ENCODE measurements at places on chromosomes 1 and 21. TPM values are rescaled to one million over a fixed set of nuclear protein-coding genes. Genes with fewer than 3 reads are reported as not detected.

- DNase-seq = no peak
These were observed 63.0 kb downstream of the NR5A2 start for GRCh38 chr1:200090252-200091159.

Gene GJA4
- total RNA-seq = 0.69 TPM

Gene CLCA4
- total RNA-seq = not detected

GRCh38 chr1:214537219-214537618, 14.2 kb downstream of the PTPN14 start:
- DNase-seq = no peak

Gene SLAMF9
- total RNA-seq = not detected

Gene OR2T33
- not detected for total RNA-seq

DNA sequence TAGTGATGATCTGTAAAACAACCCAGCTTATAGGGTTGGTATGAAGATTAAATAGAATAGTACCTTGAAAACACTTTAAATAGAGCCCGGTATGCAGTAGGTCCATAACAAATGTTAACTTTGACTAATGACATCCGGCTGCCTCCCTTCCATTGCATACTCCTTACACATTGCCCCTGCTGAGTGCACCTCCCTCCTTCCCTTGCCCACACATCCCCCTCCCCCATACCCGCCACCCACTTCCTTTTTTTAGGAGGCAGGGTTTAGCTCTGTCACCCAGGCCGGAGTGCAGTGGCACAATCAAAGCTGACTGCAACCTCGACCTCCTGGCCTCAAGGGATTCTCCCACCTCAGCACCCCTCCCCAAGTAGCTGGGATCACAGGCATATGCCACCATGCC, 24.4 kb upstream of the ZC3H12A start:
- peak; percentile 66 for DNase-seq

Gene MAP1LC3C
- total RNA-seq = not detected

DNA sequence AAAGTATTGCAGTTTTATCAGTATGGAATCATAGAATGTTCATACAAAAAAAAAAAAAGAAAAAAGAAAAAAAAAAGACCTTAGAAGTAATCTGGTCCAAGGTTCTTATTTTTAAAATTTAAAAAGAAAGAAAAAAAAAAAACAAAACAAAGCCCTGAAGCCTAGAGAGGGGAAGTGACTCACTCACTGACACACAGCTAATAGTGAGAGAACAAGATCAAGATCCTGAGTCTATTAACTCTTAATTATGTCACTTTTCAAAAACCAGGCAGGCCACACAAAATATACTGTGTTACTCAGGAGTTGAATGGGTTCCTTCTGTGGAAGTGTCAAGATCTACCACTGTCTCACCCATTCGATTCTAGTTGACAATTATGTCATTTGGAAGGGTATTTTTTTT, 433.9 kb upstream of the DAB1 start:
- no peak for DNase-seq

GRCh38 chr21:44392916-44393315, 39.5 kb downstream of the TRPM2 start:
- DNase-seq = no peak

Gene C1orf141
- total RNA-seq = not detected

DNA sequence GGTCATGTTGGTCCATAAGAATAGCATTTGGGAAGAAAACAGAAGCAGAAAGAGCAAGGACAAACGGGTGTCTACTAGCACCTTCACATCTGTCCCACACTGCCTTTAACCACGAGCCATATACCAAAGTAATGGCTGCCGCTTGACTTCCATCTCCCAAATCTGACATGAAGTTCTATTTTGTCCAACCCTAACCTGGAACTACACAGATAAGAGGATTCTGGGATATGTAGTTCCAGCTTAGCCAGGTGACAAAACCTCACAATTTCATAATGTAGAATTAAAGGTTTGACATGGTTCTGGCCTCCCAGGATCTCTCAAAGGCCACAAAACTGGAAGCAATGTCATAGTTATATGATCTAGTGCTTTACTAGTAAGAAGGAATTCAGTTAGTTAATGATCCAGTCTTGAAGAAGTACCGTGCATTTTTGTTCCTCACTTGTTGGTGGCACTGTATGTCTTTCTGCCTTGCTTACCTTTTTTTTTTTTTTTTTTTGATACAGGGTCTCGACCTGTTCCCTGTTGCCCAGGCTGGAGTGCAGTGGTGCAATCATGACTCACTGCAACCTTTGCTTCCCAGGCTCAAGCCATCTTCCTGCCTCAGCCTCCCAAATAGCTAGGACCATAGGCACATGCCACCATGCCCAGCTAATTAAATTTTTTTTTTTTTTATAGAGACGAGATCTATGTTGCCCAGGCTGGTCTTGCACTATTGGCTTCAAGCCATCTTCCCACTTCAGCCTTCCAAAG, 17.5 kb downstream of the PTGFRN start:
- DNase-seq = no peak

All from activated naive CD4-positive, alpha-beta T cell treated with anti-CD3 and anti-CD28 coated beads for 36 hours (primary cell).